T-helper 17 cell (primary cell): ENCODE measurements at places on chromosomes 1 and 21. TPM values are rescaled to one million over a fixed set of nuclear protein-coding genes. Genes with fewer than 3 reads are reported as not detected.

Gene TMEM81
- total RNA-seq, result 1.7 TPM

DNA sequence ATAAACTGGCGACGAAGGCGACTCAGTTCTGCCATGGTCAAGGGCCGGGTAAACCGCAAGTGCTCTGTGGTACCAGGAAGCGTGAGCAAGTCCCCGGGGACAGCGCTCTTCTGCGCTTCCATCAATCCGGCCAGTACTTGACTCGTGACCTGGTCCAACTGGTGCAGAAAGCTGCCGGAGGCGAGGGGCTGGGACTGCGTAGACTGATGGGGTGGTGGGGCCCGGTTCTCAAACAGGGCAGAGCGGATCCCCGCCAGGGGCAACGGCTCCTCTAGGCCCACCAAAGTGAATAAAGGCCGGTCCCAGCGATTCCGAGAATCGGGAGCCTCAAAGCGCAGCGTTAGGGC lies 852 bp downstream of the KTI12 start:
- peak overlapping the region; percentile 93 for H3K4me3 ChIP-seq
- no peak for DNase-seq
- H3K27me3 ChIP-seq, result no peaks in the 10 kb centered on the region
- peak overlapping the region; percentile 95 for H3K27ac ChIP-seq
- peaks cover 28% of the 10 kb centered on the region for H3K4me1 ChIP-seq

DNA sequence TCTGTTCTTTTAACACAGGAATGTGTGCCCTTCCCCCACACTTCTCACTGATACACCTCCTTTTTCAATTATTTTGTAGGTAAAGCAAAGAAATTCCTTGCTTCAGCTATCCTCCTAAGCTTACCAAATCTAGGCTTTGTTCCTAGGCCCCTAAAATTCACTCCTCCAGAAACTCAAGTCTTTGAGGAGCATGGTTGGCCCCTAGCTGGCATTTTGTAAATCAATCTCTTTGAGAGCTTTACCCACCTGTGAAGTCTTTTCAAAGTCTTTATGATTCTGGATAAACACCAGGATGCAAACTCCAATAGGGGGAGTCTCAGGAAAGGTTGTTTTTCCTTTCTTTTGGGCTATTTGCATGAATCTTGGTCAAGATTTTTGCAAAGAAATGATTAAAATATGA lies 82.9 kb upstream of the ZNF644 start:
- H3K27me3 ChIP-seq, result peaks cover 11% of the 10 kb centered on the region
- peaks cover 9% of the 10 kb centered on the region for H3K4me1 ChIP-seq
- no peak for DNase-seq

GRCh38 chr1:24635195-24635843 lies 7.8 kb upstream of the SRRM1 start:
- H3K4me3 ChIP-seq, result no peak overlapping the region
- peaks cover 20% of the 10 kb centered on the region for H3K27me3 ChIP-seq
- no peaks in the 10 kb centered on the region for H3K36me3 ChIP-seq
- H3K27ac ChIP-seq, result no peak overlapping the region
- peaks cover 7% of the 10 kb centered on the region for H3K4me1 ChIP-seq

DNA sequence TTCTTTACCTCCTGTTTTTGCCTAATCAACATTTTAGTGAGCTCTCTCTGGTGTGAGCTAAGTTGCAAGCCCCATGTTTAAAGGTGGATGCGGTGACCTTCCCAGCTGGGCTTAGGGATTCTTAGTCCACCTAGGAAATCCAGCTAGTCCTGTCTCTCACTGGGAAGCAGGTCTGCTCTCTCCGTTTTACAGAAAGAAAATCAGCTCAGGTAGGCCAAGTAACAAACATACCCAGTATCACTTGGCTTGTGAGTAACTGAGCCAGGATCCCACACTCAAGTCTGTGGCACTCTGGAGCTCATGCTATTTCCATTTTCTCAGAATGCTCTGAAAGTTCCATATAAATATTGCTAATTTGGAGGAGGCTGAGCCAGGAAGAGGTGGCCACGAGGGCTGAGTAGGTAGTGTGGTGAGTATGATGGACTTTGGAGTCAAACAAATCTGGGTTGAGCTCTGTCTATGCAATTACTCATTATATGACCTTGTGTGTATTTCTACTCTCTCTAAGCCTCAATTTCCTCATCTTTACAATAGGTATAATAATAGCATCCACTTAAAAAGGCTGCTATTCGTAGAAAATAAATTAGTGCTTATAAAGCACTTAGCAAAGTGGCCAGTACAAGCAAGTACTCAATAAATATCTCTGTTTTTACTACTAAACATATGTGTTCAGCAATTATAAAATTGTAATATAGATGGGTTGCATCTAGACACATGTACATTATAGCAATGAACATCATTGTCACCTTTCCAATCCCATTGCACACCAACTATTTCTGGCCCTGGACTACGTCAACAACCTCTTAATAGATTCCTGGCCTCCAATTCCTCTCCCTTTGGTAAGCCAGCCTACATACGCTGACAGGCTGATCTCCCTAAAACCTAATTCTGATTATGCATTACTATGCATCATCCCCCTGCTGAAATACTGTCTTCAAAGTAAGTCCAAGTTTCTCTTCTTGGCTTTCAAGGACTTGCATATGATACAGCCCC lies 32.7 kb upstream of the DHCR24 start:
- no peaks in the 10 kb centered on the region for H3K4me1 ChIP-seq
- no peak overlapping the region for H3K27ac ChIP-seq
- no peak for DNase-seq
- peaks cover 6% of the 10 kb centered on the region for H3K36me3 ChIP-seq

- peaks cover 24% of the 10 kb centered on the region for H3K27me3 ChIP-seq
- H3K36me3 ChIP-seq, result peaks cover 2% of the 10 kb centered on the region
- H3K4me3 ChIP-seq, result no peak overlapping the region
These were observed 147.2 kb downstream of the CHD1L start for GRCh38 chr1:147389532-147390184.

DNA sequence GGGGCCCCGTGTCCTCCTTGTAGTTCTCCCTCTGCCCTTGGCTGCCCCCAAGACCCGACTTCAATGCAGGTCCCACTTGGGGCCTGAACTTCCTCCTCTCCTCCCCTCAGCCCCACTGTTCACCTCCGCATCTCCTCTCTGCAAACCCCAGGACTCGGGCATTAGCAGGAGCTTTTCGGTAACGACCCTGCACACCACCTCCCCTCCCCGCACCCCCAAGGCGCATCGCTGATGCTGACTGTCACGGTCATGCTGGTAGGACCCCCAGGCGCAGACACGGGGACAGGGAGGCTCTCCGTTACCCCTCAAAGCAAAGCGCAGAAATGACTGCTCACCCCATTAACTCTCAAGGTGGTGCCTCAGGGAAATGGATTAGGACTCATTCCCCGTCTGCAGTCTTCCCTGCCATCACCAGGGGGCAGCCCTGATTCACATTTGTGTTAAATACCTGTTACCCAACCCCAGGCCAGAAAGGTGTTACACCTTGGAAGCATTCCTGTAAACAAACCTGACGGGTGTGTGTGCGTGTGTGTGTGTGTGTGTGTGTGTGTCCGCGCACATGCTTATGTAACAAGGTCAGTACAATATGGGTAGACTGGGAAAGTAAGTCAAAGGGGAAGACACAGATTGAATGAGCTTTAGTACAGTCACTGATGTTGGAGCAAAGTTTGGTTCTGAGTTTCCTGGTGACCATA lies 6.4 kb upstream of the GUCA2B start:
- H3K27ac ChIP-seq, result no peak overlapping the region
- peaks cover 4% of the 10 kb centered on the region for H3K36me3 ChIP-seq
- DNase-seq, result peak; percentile 28
- H3K4me3 ChIP-seq, result no peak overlapping the region
- H3K4me1 ChIP-seq, result peaks cover 6% of the 10 kb centered on the region
- H3K27me3 ChIP-seq, result peaks cover 34% of the 10 kb centered on the region

DNA sequence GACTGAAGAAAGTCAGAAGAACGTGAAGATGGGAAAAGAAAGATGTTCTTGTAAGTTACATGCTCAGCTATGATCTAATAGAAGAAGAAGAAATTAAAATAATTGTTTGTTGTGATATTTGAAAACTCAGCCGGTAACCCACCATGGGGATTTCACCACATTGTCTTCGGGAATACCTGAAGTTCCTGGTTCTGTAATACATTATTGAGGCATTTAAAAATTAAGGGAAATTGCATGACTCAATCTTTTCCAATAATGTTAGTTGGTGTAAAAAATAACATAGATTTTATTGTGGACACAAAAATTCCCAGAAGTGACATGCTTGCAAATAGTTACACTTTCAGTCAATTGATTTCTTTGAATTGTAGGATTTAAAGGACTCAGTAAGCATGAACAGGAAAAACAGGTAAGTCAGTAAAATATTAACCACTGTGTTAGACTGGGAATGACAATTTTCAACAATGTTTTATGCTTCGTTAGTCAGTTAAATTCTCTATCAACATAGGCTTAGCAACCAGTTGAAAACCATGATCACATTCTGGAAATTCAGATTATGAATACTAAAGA lies 745.1 kb downstream of the LTN1 start:
- no peaks in the 10 kb centered on the region for H3K27me3 ChIP-seq
- no peaks in the 10 kb centered on the region for H3K4me1 ChIP-seq
- no peak overlapping the region for H3K4me3 ChIP-seq
- no peaks in the 10 kb centered on the region for H3K36me3 ChIP-seq
- no peak overlapping the region for H3K27ac ChIP-seq
- no peak for DNase-seq

- no peak overlapping the region for H3K27ac ChIP-seq
- no peaks in the 10 kb centered on the region for H3K36me3 ChIP-seq
These were observed 13.8 kb upstream of the LDLRAP1 start for GRCh38 chr1:25529518-25530185.

Gene RSPH1
- total RNA-seq, result 0.47 TPM

DNA sequence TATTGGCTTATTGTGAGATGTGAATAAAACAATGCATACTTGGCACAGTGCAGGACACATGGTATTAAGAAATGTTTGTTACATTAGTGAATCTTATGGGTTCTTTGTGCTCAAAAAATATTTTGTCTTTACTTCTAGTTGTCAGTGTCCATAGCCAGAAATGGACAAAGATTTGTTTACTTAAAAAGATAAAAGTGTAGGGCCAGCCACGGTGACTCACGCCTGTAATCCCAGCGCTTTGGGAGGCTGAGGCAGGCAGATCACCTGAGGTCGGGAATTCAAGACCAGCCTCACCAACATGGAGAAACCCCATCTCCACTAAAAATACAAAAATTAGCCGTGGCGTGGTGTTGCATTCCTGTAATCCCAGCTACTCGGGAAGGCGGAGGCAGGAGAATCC lies 654.6 kb upstream of the NEGR1 start:
- H3K4me1 ChIP-seq, result no peaks in the 10 kb centered on the region
- DNase-seq, result no peak
- H3K27me3 ChIP-seq, result no peaks in the 10 kb centered on the region
- H3K36me3 ChIP-seq, result no peaks in the 10 kb centered on the region
- H3K4me3 ChIP-seq, result no peak overlapping the region
- no peak overlapping the region for H3K27ac ChIP-seq

DNA sequence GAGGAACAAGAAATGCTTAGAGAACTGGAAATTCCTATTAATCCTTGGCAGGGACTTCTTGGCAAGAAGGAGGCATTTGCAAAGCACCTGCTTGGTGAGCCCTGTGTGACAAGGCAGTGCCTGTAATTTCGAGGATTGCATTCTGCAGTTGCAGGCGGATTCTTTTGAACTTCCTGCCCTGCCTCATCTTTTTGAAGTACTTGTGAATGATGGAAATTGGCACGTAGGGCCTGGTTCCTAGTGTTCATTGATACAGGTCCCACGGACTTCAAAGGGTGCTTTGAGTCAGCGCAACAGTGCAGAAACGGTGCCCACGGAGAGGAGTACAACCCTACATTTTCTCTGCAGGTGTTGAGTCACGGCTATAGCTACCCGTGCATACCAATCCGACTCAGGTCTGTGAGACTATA lies 6.4 kb downstream of the HUNK start:
- H3K4me1 ChIP-seq, result peaks cover 5% of the 10 kb centered on the region
- no peak for DNase-seq

DNA sequence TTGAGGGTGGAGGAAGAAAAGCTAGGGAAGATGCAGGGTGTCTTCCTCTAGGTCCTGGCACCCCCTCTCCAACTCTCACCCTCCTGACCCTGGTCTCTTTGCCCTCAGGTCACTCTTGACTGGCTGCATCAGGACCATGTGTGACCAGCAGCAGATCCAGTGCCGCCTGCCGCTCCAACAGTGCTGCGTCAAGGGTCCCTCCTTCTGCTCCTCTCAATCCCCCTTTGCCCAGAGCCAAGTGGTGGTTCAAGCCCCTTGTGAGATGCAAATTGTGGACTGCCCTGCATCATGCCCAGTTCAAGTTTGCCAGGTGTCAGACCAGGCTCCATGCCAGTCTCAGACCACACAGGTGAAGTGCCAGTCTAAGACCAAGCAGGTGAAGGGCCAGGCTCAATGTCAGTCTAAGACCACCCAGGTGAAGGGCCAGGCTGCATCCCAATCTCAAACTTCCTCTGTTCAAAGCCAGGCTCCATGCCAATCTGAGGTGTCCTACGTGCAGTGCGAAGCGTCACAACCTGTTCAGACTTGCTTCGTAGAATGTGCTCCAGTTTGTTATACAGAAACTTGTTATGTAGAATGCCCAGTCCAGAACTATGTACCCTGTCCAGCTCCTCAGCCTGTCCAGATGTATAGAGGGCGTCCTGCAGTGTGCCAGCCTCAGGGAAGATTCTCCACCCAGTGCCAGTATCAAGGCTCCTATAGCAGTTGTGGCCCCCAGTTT lies 1.8 kb downstream of the KPRP start:
- no peaks in the 10 kb centered on the region for H3K36me3 ChIP-seq
- no peaks in the 10 kb centered on the region for H3K4me1 ChIP-seq
- DNase-seq, result no peak

GRCh38 chr1:167673265-167673664 lies 43.2 kb downstream of the RCSD1 start:
- H3K27ac ChIP-seq, result peak overlapping the region; percentile 93
- H3K4me3 ChIP-seq, result no peak overlapping the region
- peaks cover 18% of the 10 kb centered on the region for H3K36me3 ChIP-seq
- no peaks in the 10 kb centered on the region for H3K27me3 ChIP-seq
- no peak for DNase-seq

Gene CLDN17
- not detected for total RNA-seq

Gene AGMAT
- 5.7 TPM for total RNA-seq

Gene GSTM4
- 17.0 TPM for total RNA-seq

Gene CR2
- 2.1 TPM for total RNA-seq

- peaks cover 2% of the 10 kb centered on the region for H3K36me3 ChIP-seq
- no peak for DNase-seq
- no peaks in the 10 kb centered on the region for H3K27me3 ChIP-seq
- peak overlapping the region; percentile 53 for H3K27ac ChIP-seq
- H3K4me1 ChIP-seq, result peaks cover 3% of the 10 kb centered on the region
These were observed 26.5 kb downstream of the AKNAD1 start for GRCh38 chr1:108830119-108831008.

Gene LDLRAD2
- not detected for total RNA-seq
